ENCODE measurements at places on chromosomes 13 and 19. TPM values are rescaled to one million over a fixed set of nuclear protein-coding genes. Genes with fewer than 3 reads are reported as not detected.

The KLF1 gene
- not detected for total RNA-seq

The NANOS3 gene
- 1.1 TPM for total RNA-seq

The RRAS gene
- 162 TPM for total RNA-seq

The SIGLECL1 gene
- not detected for total RNA-seq

DNA sequence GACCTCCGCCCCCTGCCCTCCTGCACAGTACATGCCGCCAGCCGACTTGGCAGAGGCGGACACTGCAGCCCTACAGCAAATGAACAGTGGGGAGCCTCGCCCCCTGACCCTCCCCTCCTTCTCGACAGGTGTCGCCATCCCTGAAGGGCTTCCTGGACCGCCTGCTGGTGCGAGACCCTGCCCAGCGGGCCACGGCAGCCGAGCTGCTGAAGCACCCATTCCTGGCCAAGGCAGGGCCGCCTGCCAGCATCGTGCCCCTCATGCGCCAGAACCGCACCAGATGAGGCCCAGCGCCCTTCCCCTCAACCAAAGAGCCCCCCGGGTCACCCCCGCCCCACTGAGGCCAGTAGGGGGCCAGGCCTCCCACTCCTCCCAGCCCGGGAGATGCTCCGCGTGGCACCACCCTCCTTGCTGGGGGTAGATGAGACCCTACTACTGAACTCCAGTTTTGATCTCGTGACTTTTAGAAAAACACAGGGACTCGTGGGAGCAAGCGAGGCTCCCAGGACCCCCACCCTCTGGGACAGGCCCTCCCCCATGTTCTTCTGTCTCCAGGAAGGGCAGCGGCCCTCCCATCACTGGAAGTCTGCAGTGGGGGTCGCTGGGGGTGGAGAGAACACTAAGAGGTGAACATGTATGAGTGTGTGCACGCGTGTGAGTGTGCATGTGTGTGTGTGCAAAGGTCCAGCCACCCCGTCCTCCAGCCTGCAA lies 18.3 kb upstream of the NCCRP1 start:
- no peak for ATAC-seq

DNA sequence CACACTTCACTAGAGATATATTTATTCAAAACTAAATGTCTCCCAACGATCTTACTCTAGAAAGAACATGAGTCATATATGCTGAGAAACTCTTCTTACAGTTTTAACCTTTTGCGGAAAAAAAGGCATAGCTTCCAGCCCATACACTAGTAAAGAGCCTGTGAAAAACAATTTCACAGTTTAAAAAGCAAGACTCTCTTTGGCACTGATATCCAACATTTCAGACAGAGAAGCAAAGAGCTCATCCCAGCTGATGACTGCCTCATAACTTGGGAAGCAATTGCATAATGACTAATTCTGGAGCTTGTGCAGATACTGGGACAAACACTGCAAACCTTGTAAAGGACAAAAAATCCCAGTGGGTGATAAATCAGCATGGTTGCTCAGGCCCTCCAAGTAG lies 88.0 kb downstream of the ENOX1 start:
- peak; percentile 46 for ATAC-seq

- ATAC-seq, result no peak
Observed at GRCh38 chr13:24682353-24682752, 2.1 kb downstream of the ATP12A start.

DNA sequence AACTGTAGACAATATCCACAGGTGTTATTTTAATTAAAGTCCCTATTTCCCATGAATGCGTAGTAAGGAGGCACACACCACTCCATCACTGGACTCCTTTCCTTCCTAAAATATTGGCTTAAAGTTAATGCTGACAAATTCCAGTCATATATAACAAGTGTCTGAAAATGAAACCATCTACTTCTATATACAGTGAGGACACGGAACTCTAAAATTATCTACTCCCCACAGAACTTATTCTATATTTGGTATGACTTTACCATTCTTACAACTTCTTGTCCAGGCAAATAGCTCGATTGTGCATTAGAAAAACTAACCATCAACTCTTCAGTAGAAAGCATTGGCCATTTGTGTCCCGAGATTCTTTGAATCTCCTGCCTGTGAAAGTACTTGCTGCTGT lies 1560.2 kb downstream of the EFNB2 start:
- no peak for ATAC-seq

GRCh38 chr13:100565286-100565685 lies 23.3 kb downstream of the GGACT start:
- no peak for ATAC-seq

- ATAC-seq, result no peak
Observed at GRCh38 chr13:91946498-91947070, 548.2 kb downstream of the GPC5 start.

- no peak for ATAC-seq
Observed at GRCh38 chr13:109123971-109124370, 494.6 kb downstream of the MYO16 start.

GRCh38 chr19:7618771-7619510 lies 10.4 kb downstream of the XAB2 start:
- ATAC-seq, result no peak

GRCh38 chr13:84844473-84844872 lies 954.7 kb downstream of the SLITRK6 start:
- no peak for ATAC-seq

DNA sequence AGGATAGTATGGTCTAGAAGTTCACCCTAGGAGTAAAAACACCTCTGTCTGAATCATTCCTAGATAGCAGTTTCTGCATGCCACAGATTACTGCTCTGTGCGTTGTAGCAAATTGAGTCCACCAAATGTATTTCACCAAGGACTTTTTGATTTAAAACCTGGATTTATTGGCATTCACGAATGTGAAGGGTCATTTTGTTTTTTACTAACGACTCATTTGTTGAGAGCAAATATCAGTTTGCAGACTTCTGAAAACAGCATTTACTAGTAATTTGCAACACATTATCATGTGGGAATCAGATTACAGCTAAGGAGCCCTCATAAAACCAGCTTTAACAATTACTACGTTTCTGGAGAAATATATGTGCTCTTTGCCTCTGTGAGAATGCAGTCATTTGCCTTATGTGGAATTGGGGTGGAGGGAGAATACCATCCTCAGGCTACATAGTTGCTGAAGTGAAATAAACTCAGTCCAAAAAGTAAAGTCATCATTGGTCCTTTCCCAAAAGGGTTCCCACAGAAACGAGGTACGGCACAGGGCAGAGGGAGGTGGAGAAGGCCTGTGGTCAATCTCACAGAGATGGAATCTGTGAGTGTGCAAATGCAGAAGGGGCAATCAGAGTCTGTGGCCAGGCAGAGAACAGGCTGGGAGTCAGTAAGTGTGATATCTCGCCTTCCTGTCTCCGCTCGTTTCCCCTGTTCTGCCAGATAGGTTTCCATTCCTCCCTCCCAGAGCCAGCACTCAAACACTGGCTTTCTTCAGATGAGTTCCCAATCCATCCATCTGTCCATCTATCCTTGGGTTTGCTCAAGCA lies 63.1 kb downstream of the DLEU7 start:
- no peak for ATAC-seq

DNA sequence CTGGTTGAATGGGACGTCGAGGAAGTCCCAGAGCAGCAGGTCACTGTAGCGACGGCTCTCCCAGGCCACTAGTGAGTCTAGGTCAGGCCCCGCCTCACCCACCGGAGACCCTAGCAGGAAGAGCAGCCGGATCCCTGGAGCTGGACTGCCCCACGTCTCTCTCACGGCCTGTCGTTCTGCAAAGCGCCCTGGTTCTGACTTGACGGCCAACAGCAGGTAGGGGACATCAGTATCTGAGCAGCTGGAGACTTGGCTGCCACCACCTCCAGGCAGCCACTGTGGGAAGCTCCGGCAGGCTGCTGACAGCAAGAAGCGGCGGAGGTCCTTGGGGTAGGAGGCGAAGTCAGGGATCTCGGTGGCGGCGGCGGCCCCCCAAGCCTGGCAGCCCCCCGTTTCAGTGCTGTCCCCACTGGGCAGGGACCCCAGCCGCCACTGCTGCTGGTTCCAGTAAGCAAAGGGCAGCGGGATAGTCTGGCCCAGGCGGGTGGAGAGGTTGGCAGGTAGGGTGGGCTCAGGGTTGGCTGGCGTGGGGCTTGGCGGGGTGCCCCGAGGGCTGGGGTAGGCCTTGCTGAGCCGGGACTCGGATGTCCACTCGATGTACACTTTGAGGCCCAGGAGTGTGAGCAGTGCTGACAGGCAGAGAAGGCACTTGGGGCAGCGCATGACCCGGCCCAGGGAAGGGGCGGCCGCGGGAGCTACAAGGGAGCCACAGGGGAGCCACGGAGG lies 895 bp downstream of the B3GNT8 start:
- ATAC-seq, result no peak

DNA sequence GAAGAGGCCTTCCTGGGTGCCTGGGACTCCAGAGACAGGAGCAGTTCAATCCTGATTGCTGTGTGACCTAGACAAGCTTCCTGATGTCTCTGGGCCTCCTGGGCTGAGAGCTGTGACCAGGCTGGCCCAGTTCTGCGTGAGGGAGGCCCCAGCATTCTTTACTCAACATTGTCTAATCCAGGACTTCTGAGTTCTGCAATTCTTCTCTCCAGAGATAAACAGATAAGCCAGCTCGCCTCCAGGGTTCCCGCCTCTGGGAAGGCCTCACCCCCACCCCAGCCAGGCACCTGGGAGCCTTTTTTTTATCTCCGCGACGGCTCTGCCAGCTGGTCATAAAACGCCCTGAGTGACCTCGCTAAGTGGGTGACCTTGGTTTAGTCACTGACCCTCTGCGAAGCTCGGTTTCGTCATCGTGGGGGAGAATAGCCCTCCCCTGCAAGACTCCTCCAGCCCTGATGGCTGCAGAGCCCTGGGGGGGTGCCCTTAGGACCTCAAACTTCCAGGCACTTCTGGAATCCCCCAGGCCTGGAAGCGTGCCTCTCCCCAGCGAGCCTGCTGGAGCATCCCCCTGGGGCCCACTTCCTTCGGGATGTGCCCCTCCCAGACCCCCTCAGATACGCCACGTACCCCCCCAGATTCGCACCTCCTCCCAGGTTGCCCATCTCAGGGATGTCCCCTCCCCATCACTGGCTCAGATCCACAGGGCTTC lies 1.9 kb downstream of the SULT2B1 start:
- peak; percentile 63 for ATAC-seq

All from gastroesophageal sphincter (tissue), 4 donors.